WERI-Rb-1 (cell line): ENCODE measurements at places on chromosomes 6 and 20.

DNA sequence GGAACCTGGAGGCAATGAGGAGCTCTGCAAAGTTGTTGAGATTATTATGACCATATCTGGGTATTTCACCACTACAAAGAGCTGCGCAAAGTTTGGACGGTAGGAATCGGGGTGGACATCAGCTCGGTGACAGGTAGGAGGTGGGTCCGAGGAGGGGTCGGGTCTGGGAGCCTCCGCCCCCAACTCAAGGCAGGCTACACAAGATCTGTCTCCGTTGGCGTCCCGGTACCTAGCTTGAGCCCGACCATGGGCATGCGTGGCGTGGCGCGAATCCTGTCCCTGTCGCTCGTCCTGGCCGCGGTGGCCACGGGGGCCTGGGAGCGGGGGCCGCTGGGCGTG lies 40.2 kb upstream of the ZNFX1 start:
- no peak for DNase-seq

DNA sequence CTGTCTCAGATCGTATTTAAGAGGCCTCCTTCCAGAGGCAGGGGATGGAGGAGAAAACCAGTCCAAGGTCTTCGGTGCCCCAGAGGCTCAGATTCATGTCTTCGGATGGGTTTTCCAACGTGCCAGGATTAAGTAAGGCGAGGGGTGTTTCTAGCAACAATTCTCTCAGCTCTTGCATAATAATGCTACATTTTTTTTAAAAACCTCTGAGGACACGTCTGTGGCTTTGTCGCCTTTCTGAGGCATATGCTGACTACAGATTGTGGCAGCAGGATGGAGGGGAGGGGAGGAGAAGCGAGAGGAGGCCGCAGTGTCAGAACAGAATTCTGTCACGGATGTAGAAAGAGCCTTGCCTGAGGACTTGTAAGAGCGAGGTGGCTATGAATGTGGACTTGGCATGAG lies 17.7 kb upstream of the CCDC167 start:
- no peak for DNase-seq

DNA sequence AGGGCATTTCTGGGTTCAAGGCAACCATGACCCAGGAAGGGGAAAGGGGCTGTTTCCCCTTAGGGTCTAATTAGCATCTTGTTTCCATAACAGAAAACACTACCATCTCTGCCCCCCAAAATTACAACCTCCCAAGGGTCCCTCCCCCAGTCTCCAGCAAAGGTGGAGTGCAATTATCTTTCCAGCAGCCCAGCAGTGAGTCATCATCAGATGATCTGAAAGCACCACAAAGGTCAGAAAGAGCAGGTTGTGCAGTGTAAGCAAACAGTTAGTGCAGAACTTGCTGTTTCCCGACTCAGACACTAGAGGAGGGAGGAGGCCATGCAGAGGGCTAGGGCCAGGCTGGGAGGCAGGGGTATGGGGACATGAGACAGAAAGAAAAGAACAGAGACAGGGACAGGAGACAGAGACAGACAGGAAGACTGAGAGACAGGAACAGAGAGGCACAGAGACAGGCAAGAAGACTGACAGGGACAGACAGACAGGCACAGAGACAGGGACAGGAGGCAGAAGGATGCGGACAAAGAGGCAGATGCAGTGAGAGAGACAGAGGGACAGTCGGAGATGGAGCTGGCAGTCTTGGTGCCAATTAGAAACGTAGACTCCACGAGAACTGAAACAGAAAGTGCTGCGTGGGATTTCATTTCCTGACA lies 62.5 kb downstream of the PYGB start:
- DNase-seq = peak; percentile 49

DNA sequence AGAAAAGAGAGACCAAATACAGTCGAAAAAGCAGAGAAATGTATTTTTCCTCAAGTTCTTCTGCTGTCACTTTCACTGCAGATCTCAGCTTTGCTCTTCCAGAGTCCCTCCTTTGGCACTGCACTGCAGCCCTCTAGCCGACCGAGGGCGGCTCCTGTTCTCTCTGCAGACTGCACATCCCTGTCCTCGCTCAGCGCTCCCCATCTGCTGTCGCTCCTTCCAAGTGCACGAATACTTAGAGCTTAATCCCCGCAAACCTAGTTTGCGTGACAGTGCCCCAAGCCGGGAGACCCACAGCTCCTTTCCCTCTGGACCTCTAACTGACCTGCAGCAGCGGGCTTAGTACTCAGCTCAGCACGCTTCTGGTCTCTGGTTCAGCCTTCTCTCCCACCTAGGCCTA lies 15.2 kb downstream of the RPP21 start:
- DNase-seq = peak; percentile 88

DNA sequence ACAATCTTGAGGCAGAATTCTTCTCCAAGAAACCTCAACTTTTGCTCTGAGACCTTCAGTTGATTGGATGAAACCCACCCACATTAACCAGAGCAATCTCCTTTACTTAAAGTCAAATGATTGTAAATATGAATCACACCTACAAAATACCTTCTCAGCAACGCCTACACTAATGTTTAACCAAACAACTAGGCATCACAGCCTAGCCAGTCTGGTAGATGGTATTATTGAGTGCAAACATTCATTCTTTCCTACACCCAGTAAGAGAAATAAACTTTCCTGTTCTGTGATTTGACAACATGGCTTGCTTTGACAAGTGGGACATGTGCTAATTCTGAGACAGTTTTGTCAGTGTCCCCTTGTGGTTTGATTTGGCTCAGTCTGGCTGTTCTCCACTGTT lies 252.2 kb downstream of the HACE1 start:
- DNase-seq = no peak
